Right cardiac atrium (tissue), 5 donors: ENCODE measurements at places on chromosomes 1 and 21. TPM values are rescaled to one million over a fixed set of nuclear protein-coding genes. Genes with fewer than 3 reads are reported as not detected.

- DNase-seq: no peak
Measured at GRCh38 chr1:226937940-226938725, 2.0 kb upstream of the COQ8A start.

FBLIM1 gene
- 112 TPM for total RNA-seq

- no peak for DNase-seq
Measured at GRCh38 chr1:209434066-209434465, 149.4 kb upstream of the CAMK1G start.

- DNase-seq: no peak
Measured at GRCh38 chr1:147218606-147219005, 6.5 kb downstream of the FMO5 start.

- no peak for DNase-seq
Measured at GRCh38 chr1:166918956-166919316, 42.9 kb upstream of the TADA1 start.

DNA sequence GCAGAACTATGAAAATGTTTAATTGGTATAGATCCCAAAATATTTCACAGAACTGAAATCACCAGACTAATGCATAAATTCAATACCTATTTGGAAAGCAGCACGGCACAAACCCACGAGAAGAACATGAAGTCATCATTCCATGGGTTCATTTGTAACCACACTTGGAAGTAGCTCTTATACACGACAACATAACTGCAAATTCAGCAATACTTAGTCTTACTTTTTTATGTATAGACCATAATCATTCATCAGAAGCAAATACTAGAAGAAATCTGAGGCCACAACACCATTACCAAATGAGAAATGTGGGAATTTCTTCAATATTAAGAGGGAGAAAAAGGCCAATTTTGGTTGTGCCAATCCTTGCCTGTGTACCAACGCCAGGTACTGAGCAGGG, 4.2 kb upstream of the UBE2G2 start:
- no peak for DNase-seq

DNA sequence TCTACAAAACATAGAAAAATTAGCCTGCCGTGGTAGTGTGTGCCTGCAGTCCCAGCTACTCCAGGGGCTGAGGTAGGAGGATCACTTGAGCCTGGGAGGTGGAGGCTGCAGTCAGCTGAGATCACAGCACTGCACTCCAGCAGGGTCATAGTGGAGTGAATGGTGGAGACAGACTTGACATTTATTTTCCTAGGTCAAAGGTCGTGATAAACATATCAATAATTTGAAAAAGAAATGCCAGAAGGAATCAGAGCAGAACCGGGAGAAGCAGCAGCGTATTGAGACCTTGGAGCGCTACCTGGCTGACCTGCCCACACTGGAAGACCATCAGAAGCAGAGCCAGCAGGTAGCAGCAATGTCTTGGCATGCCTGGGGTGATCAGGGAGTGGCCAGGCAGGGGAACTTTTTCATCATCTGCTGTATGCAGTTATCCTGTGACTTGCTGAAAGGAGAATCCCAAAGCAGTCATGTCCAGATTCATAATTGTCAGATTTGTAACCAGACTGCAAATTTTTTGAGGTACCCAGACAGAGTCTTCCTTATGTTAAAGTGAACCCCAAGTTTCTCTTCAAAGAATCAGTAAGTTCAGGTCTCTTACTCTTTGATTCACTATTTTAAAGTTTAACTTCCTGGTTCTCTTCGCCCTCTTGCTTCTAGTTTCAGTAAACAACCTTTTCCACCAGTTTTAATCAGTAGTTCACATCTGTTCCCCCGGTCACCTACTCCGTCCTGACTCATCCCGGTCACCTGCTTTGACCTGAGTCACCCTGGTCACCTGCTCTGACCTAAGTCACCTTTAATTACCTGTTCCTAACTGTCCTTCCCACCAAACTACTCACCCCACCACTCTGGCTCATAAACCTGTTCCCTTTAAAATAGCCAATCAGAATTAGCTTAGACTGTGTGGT, 11.3 kb upstream of the SH3BGRL3 start:
- DNase-seq: no peak

DNA sequence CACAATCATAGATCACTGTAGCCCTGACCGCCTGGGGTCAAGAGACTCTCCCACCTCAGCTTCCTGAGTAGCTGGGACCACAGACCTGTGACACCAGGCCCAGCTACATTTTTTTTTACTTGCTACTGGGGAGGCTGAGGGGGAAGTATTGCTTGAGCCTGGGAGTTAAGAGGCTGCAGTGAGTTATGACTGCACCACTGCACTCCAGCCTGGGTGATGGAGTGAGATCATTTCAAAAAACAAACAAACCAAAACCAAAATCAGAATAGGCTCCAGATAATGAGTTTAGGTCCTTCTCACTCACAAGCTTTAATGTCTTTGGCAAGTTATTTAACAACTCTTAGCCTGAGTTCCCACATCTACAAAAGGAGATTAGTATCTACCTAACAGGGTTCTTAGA, 22.8 kb downstream of the WDR26 start:
- DNase-seq: no peak

DNA sequence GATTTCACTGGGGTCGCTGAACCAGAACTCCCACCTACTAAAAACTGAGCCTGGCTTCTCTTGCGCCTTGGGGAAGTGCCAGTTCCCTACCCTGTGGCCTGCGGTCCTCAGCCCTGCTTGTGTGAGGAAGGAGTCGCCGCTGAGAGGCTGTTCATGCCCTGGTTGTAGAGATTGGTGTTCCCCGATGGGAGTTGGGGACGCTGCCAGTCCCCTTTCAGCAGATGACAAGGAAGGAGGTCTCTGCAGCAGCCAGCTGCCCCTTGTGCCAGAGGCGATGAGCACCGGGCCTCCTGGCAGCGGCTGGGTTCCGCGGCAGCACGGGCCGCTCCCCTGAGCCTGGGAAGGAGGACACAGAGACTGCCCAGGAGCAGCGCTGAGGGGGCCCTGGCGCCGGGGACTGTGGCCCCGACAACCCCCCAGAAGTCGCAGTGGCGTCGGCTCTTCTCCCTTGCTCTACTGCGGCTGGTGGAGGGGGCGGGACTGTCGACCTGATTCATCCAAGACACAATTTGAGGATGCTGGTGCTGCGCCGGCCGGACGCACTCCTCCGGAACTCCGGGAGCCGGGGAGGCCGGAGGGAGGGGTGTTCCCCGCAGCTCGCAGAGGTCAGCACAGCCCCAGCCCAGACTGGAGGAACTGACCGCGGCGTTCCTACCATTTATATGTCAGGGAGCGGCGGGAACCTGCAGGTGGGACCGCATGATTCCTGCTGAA, 12.0 kb upstream of the ADORA3 start:
- DNase-seq: peak; percentile 93

DNA sequence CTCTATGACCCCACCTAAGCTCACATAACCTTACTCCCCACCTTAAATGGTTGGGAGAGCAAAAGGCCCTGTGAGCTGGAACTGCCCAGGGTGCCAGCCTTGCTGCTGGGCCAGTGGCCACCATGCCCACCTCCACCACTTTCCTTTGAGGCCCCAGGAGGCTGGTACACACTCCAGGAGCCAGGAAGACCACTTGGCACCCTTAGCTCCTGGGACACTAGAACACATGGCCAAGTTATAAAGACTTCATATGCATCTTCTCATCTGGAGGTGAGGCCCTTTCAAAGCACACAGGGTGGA, 21.9 kb downstream of the CAPZB start:
- no peak for DNase-seq

DNA sequence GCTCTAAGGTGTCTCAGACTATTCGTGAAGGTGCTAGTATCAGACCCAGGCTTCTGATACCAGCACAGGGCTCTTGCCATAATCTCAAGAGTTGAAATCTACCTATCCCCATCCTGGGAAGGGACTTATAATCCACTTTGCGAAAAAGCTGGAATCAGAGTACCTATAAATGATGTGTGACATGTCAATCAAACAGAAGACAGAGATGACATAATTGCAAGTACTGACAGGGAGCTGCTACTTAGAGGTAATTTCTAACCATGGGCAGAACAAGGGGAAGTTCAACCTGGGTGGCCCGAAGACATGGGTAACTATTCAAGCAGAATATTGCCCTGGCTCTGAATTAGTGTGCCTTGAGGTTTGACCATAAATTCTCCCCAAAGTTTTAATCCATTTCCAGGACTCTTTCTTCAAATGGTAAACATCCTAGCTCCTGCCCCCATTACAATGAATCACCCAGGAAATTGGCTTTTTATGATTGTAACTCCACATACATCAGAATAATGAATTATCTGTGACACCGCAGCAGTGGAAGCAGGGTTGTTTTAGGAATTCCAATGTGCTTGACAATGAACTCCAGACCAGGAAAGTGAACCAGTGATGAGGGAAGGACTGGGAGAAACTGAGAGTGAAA, 37.2 kb downstream of the KANK4 start:
- DNase-seq: no peak

DNA sequence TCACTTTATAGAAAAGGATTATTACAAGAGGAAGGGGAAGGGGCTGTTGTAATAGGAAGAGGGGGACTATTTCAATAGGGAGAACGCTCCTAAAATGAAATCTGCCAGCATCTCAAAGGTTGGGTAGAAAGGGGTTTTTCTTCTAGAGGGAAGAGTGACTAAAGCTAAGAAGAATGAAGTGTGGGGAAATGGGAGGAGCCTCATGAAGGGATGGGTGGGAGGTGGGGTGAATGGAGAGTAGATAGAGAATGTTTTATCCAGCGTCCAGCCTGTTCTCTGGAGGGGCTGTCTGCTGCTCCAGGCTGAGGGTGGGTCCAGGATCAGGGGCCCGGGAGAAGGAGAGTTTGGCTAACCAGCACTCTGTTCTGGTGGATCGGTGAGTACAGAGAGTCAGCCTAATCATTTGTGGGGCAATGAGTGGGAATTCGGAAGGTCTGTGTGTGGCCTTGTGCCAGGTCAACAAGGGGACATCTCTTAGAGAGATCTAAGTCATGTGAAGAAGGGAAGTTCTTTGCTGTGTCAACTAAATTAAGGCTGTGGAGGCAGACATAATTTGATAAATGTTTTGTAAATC, 25.2 kb downstream of the VN1R5 start:
- no peak for DNase-seq

DNA sequence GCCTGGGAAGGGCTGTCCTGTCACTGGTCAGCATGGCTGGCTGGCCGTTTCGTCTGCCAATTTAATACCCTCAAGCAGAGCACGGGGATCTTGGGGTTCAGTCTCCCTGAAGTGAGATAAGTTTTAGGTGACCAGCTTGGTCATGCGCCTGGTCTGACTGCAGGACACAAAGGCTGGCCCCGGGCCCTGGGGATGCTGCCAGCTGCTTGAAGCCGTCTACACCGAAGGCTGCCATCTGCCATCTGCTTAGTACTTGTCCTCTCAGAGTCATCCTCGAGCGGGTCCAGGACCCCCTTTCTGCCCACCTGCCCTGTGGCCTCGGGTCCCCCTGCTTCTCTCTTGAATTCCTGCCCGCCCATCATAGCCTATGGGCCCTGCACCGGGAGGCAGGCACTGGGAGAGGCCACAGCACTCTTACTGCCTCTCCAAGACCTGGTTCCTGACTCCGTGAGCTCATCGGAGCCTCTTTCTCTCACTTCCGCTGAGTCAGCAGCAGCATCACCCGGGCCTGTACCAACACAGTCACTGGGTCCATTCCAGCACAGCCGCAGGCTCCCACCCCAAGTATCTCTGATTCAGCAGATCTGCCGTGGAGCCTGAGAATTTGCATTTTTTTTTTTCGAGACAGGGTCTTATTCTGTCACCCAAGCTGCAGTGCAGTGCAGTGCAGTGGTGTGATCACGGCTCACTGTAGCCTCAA, 7.0 kb downstream of the FBLIM1 start:
- no peak for DNase-seq

- no peak for DNase-seq
Measured at GRCh38 chr1:12674358-12674757, 30.5 kb downstream of the AADACL4 start.

NPR1 gene
- 21.2 TPM for total RNA-seq

TOR1AIP1 gene
- 65.8 TPM for total RNA-seq

HDGF gene
- total RNA-seq: 148 TPM

NEGR1 gene
- 17.2 TPM for total RNA-seq

CNKSR1 gene
- 1.5 TPM for total RNA-seq

DNA sequence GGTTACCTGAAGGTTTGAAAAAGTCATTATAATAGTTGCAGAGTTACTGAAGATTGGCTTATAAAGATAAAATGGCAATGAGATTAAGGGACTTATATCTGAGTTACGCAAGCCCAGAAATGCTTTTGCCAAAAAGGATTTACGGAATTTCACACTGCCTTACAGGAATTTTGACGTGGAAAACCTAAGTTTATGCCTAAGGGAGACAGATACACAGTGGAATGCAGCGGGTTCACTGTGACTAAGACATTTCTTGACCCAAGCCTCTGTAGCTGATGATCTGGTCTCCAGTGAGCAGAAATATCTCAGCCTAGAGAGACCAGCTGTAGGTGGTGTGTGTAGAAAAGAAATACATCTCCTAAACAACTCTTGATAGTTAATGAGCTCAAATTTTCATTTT, 10.1 kb upstream of the EXO1 start:
- DNase-seq: no peak

DNA sequence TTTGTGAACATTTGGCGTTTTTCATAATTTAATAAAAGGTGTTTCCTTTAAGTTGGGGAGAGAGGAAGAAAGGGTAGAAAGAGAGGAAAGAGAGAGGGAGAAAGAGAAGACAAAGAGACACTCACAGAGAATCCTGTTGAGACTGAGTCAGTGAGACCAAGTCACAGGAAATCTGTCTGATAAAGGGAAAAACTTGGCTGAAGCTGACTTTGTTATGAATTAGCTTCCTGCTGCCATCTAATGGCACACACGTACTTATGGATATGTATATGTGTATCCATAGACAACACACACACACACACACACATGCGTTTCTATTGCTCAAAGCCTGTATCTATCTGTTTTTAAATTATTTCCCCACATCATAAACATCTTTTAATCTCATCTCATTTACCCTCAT, 42.5 kb upstream of the DISC1 start:
- no peak for DNase-seq

DNA sequence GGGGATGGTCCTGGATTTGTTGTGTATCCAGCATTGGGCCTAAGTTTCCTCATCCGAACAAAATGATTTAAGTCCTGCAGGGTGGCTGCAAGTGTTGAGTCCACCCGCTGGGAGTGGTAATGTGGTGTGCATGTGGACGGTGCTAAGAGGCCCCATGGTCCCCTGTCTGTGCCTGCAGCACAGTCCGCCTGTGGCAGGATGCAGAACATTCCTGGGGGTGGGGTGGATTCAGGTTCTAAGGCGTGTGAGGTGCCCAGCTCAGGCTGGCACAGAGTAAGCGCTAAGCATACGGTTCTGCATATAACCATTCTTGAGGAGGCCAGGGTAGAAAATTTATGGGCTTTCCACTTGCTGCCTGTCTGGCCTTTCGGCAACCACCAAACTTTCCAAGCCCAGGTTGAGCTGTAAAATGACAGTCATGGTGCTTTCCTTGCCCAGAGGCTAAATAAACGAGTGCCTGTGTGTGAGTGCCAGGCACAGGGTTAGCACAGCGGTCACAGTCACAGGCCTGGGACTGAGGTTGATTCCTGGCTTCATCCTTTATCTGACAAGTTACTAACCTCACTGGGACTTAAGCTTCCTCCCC, 30.7 kb downstream of the SLC2A1 start:
- no peak for DNase-seq

GRCh38 chr1:153577138-153577537, 11.5 kb upstream of the S100A2 start:
- DNase-seq: no peak
